Activated CD8-positive, alpha-beta memory T cell treated with anti-CD3 and anti-CD28 coated beads, Interleukin-2, amount 50 U/mL, for 4 hours (primary cell): ENCODE measurements at places on chromosomes 1 and 21.

DNA sequence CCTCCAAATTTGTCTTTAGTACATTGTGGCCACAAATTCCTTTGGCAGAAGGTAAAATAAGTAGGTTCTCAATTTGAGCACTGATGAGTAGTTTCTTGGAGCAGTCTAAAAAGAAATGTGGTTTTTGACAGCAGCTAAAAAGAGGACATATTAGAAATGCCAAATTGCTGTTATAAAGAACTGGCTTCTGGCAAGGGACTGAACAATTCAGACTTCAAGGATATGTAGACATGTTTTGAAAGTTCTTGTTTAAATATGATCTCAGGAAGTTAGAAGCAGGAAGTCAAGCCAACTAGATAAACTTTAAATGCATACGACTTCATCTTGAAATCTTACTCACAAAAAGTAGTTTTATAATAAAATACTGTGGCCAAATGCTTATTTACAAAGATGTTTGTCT, 18.8 kb downstream of the C1orf52 start:
- no peak for DNase-seq

DNA sequence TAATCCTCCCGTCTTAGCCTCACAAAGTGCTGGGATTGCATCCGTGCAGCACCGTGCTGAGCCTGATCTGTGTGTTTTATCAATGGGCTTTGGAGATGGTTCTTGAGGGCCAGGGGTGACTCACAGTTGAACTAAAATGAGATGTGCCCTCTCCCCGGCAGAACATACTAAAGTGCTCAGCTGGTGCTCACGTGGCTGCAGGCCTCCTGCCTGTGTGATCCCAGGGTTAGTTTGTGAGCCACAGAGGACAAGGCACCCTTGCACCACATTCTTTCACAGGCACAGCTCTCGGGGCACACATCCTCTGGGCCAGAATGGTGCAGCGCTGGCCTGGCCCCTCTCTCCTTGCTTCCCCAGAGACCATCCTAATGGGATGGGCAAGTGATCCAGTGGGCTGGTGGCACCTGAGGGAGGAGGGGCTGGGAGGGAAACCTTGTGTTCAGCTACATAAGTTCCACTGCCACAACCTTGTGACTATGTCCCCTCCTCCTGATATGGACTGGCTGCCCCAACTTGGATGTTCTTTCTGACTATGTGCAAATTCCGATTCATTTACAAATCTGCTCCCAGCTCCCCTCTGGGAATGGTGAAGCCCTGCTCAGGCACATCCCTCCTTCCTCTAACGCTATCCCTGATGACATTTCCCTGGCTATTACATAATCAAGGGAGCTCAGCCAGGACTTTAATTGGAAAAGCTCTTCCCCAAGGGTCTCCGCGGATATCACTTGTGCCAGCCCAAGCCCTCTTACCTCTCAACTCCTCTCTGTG, 197.0 kb upstream of the EDN2 start:
- no peak for DNase-seq

DNA sequence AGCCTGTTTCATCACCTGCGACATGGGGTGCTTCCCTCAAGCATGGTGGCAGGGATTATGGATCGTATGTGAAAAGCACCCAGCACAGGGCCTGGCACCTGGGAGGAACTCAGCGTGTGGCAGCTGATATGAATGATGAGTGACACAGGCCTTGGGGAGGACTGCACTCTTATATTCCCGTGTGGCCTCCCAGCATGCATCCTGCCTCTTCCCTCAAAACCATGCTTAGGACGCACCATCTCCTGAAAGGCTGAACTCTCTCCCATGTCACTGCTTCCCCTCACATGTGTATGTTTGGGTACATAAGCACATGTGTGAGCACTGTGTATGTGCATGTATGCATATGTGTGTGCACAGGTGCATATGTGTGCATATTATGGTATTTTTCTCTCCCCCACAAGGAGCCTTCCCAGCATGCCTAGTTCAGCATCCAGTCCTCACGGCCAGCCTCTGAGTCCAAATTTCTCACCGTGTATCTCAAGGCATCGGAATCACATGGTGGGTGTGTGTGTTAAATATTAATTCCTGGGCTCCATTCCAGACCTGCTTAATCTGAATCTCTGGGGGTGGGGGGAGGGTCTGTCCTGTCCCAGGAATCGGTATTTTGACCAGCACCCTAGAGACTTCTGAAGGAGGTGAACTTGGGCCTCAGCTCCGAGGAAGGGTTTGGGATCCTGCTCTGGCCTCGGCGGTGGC, 12.8 kb downstream of the MYOM3 start:
- DNase-seq: no peak

DNA sequence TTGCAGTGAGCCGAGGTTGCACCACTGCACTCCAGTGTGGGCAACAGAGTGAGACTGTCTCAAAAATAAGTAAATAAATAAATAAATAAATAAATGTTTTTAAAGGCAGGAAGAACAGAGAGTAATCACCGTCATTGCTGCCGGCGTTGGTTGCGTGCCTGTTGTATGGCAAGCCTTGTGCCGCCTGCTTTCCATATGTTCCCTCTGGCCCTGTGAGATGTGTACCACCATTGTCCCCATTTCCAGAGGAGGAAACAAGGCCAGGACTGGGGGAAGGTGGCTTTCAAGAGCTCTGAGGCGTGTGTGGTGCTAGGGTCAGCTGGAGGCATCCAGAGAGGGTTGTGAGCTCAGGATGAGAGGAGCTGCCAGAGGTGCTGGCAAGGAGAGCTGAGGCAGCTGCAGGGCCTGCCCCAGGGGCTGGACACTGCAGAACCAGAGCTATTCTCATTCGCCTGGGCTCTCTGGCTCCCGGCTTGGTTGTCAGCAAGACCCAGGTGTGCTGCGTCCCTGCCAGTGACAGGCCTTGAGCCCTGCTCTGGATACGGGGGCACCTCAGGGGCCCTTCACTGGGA, 5.2 kb upstream of the MARCKSL1 start:
- DNase-seq: no peak

DNA sequence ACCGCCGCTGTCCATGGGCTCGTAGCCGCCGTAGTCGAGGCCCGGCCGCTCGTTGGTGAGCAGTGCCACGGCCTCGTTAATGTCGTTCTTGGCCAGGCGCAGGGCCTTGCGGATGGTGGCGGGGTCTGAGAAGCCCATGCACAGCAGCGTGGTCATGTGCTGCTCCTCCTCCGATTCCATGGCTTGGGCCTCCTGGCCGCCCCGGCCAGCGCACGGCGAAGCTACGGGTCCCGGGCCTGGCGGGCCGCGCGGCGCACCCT, 300 bp downstream of the USP24 start:
- DNase-seq: no peak

DNA sequence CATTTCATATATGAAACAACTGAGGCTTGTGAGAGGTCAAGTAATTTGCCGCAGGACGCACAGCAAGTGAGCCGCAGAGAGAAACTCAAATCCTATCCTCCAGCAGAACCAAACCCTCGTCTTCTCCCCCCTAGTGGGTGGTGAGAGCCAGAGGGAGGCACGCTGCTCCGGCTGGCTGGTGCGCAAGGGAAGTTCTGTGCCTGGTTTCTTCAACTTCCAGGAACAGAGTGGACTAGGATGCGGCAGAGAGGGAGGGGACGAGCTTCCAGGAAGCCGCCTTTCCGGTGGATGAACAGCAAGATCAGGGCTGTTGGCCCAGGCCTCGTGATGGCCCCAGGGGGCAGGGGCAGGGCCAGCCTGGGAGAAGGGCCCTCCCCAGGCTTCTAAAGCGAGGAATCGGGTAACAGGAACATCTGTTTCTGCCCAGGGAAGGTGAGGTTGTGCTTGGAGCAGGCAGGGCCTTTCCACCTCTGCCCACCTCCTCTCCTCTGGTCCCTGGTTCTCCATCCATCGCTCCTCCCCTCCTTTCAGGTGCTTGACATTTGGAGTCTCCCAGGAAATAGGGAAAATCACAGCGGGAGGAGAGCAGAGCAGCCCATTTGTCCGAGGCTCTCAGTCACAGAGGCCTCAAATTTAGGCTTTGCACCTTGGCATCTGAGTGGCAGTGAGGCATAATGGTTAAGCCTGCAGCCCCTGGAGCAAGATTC, 16.8 kb upstream of the PDIK1L start:
- DNase-seq: no peak

DNA sequence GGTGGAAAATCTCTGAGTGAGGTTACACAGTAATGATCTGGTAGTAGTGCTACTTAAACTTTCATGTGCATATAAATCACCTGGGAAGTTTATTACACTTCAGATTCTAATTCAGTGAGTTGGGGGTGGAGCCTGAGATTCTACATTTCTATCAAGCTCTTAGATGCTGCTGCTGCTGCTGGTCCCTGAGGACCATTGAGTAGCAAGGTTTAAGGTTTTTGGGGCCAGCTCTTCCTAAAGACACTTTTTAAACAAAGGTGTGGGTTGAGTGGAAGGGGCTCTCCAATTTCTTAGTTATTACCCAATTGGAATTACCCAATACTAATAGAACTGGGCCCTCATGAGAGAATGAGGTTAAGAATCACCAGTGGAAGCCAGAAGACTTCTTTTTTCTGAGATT, 29.5 kb downstream of the KCNA3 start:
- no peak for DNase-seq

GRCh38 chr1:221414772-221415539, 326.9 kb downstream of the DUSP10 start:
- DNase-seq: no peak

GRCh38 chr21:42129300-42130266, 58.5 kb downstream of the UMODL1 start:
- DNase-seq: no peak

DNA sequence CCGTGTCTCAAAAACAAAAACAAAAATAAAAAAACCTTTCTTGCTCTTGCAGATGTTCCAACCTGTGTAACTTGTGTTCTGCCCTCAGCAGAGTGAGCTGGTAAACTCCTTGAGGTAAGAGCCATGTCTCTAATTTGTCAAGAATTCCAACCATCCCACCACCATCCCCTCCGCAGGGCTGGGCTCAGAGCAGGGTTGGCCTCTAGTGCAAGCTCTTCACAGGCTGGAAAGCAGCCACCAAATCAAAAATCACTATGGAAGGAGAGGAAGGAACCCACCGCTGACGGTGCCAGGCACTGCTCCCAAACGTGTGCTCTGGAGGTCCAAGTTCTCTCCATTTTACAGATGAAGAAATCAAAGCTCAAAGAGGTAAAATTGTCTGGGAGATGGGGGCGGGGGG, 9.4 kb downstream of the PLEKHA6 start:
- DNase-seq: no peak

GRCh38 chr1:229579059-229579673, 20.7 kb upstream of the ABCB10 start:
- DNase-seq: no peak

- DNase-seq: no peak
Observed at GRCh38 chr1:2431518-2431917, 19.2 kb upstream of the PEX10 start.

DNA sequence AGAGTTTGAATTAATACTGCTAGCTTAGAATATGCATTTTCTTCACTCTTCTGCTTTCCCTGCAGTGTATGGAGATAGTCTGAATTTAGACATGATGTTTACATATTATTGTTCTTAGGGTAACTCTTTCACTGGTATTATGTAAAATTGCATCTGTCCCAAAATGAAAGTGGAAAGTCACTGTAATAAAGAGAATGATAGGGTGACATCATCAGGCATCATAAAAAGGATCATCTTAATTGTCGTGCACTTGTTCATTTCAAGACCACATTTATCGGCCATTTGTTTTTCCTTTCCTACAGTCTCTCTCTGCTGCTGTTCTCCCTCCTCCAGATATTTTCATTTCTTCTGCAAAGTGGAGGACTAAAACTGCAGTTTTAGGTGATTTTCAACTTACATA, 61.9 kb upstream of the ZNF281 start:
- no peak for DNase-seq

- DNase-seq: no peak
Observed at GRCh38 chr1:12112711-12113161, 49.6 kb downstream of the TNFRSF8 start.

GRCh38 chr1:30777904-30778153, 20.3 kb upstream of the LAPTM5 start:
- DNase-seq: no peak

DNA sequence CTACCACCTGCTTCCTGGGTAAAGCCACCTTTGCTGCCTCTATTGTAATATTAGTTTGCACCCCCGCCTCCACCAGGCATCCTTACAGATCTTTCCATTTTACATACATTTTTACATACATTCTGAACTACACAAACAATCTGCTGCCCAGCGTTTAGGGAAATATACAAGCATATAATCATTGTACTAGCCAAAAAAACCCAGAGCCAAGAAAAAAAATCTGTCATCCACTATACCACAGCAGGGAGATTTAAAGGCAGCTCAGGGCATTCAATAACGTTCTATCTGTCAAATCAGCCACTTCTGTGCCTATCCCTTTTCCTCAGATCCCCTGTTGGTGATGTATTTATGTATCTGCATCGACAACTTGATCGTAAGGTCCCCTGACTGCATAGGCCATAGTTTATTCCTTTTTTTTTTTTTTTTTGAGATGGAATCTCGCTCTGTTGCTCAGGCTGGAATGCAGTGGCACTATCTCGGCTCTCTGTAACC, 43.0 kb downstream of the GNG12 start:
- DNase-seq: no peak

DNA sequence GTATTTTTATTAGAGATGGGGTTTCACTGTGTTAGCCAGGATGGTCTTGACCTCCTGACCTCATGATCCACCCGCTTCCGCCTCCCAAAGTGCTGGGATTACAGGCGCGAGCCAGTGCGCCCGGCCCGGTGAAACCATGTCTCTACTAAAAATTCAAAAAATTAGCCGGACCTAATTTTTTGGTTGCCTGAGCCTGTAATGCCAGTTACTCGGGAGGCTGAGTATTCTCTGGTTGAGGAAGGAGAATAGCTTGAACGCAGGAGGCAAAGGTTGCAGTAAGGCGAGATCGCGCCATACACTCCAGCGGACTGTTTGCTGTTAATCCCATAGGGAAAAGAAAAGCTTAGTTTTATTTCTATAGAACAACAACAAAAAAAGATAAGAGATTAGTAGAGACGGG, 29.9 kb upstream of the HJV start:
- DNase-seq: no peak

- DNase-seq: peak; percentile 52
Observed at GRCh38 chr1:152461544-152461943, 47.5 kb upstream of the CRNN start.

GRCh38 chr1:11058595-11059154, 1.1 kb downstream of the SRM start:
- DNase-seq: peak; percentile 26

DNA sequence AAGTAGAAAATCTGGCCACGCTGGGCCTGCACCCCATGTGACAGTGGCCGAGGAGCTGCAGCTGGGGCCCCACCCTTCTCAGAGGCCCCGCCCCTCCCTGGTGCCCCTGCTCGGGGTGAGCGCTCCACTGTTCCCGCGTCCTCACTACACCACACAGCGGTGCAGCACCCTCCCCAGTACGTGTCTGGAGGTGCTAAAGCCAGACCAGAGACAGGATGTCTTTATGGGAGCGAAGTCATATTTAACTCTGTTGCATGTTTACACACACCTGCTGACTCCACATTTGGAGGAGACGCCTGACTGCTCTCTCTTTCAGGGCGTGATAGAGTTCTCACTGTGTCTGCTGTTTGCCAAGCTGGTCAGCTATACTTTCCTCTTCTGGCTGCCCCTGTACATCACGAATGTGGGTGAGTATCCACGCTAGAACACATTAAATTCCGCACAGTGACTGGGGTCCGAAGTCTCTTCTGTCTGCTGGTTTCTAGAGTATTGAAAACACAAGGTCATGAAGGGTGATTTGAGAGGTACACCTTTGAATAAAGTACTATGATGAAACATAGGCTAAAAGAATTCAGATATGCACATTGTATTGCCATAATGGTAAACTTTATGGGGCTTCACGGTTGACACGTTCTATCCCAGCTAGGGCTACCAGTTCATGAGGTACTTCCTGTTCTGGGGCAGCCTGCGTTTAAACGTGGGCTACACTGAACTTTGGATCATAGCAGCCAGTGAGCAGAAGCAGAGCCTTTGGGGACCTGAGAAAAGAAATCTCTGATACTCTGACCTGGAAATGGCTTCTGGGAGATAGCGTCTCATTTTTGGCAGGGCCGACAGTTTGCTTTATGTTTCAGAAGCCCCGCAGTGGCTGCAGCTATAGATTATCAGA, 48.4 kb downstream of the SLC37A1 start:
- no peak for DNase-seq
